ENCODE measurements at places on chromosomes 6 and 20.

GRCh38 chr6:142271476-142271875 is 30.3 kb upstream of the ADGRG6 start:
- DNase-seq = no peak

DNA sequence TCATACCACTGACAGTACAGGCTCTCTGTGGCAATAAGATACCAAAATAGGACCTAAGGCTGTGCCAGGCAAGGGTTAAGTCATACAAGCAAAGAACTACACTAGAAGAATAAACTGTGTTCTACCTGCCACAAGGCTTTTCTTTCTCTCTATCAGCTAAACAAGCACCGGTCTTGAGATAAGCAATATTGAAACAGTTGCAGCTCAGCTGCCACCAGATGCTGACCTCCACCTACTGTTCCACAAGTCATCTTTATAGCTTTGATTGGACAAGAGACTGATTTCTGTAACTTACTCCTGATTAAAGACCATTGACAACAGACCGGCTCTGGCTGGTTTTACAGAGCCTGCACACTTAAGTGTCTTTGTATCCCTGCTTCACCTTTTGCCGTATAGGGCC is 24.1 kb downstream of the SCP2D1 start:
- DNase-seq = no peak

DNA sequence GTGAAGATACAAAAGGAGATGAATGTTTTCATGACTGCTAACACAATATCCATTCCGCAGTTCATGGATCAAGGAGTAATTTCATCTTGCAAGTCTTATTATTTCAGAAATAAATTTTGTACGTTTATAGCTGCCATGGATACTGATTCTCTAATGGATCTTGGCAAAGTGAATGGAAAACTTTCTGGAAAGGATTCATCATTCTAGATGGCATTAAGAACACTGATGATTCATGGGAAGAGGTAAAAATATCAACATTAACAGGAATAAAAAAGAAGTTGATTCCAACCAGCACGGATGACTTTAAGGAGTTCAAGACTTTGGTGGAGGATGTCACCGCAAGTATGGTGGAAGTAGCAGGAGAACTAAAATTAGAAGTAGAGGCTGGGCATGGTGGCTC is 2.8 kb downstream of the HUS1B start:
- no peak for DNase-seq

- no peak for DNase-seq
Measured at GRCh38 chr20:7829776-7830175, 110.5 kb downstream of the HAO1 start.

- no peak for DNase-seq
Measured at GRCh38 chr20:33689493-33689892, 3.3 kb upstream of the E2F1 start.

- DNase-seq = no peak
Measured at GRCh38 chr20:16299897-16300296, 273.4 kb downstream of the KIF16B start.

GRCh38 chr6:154951345-154952200 is 43.5 kb upstream of the TIAM2 start:
- no peak for DNase-seq

- DNase-seq = no peak
Measured at GRCh38 chr20:64112691-64113443, 5.5 kb upstream of the NPBWR2 start.

- peak; percentile 23 for DNase-seq
Measured at GRCh38 chr6:166253281-166253681, 54.9 kb downstream of the PRR18 start.

- DNase-seq = no peak
Measured at GRCh38 chr20:37852666-37853065, 50.3 kb upstream of the VSTM2L start.

- DNase-seq = no peak
Measured at GRCh38 chr6:142796571-142796970, 148.4 kb downstream of the HIVEP2 start.

DNA sequence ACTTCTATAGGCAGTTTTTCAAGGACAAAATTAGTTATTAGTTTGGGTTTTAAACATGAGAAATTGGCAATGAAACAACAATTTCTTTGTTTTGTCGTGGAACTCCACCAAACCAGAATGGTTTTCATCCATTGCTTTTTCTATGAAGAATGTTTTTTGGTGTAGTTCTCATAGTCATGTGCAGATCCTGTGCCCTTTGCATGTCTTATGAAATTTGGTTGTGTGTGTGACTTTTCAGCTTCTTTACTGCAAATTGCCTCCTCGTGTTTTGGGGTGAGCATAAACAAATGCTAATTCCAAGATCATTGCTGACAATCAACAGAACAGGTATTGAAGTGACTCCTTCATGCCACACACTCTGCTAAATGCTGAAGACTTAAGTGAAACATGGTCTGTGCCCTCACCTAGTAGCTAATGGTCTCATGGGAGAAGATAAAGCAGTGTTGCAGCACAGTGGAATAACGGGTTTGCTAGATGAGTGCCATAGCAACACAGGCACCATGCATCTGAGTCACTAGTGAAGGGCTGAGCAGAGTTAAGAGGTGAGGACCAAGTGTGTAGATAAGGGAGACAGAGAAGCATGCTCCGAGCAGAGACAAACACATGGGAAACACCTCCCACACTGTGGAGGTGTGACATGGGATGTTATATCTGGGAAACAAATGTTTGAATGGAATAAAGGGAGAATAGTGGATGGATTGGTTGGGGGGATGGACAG is 120.0 kb downstream of the SLC16A10 start:
- DNase-seq = no peak

DNA sequence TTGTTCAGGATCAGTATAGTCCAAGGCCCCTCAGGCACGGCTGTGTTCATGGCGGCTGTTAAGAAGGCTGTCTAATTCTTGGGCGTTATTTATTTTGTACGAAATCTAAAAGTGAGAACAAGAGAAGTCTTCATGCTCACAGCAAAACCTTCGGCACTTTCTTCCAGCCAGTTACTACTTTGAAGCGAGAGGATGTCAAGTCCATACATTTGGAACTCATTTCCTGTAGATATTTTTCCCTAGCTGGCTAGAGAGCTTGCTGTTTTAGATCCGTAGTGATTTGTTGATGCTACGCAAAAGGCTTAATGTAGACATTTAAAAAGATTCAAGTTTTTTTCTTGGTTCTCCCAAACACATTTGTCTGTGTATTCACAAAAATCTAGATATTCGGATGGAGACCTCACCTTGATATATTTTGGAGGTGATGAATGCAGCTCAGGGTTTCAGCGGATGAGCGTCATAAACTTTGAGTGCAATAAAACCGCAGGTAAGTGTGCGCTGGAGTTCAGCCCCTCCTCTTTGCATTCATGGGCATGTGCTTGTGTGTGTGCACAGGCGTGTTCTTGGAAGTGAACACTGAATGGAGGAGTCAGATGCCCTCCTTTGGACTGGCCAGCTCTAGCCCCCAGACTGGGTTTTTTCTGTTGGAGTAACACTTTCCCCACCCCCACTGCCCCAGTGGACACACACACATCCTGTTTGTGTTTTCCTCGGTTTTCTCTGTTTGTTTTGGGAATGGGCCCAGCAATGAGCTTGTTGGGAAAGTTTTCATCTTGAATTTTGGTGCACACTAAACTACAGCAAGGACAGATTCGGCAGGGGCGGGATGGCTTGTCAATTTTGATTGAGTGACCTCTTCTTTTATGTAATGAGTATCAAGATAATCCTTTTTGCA is 65.4 kb downstream of the IGF2R start:
- no peak for DNase-seq

DNA sequence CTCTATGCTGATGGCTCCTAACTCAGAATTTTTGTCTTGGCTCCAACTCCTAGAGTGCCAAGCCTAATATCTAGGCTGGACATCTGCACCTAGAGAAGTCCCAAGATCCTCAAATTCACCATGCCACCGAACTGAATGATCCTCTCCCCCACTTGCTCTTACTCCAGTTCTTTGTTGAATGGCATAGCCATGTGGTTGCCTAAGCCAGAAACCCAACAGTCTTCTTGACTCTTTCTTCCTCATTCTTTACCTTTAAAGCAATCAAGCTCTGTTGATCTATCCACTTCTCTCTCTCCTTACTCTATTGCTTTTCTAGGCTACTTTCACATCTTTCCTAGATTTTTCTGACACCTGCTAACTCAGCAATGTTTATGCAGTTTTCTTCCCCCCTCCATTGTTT is 126.5 kb upstream of the FOXO3 start:
- no peak for DNase-seq

DNA sequence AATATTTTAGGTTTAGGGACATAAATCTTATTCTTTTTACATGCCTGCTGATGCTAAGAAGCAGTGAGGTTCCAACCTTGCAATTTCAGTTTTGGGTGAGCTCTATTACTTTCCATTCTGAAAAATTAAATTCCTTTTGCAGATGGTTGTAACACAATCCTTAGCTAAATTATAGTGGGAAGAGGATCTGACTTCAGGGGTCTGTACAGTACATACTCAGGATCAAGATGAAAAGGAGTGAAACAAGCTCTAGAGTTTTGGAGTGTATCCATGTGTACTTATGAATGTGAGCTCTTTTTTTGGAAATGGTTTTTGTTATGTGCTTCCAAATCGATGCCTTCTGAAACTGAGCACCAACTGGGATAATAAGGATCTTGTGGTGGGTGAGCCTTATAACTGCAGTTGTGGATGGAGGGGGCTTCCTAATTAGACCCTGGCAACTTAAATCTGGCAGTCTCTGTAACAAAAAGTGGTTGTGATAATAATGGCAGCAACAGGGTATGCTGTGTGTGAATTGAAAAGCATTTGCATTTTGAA is 218.8 kb upstream of the MAP3K7 start:
- no peak for DNase-seq

DNA sequence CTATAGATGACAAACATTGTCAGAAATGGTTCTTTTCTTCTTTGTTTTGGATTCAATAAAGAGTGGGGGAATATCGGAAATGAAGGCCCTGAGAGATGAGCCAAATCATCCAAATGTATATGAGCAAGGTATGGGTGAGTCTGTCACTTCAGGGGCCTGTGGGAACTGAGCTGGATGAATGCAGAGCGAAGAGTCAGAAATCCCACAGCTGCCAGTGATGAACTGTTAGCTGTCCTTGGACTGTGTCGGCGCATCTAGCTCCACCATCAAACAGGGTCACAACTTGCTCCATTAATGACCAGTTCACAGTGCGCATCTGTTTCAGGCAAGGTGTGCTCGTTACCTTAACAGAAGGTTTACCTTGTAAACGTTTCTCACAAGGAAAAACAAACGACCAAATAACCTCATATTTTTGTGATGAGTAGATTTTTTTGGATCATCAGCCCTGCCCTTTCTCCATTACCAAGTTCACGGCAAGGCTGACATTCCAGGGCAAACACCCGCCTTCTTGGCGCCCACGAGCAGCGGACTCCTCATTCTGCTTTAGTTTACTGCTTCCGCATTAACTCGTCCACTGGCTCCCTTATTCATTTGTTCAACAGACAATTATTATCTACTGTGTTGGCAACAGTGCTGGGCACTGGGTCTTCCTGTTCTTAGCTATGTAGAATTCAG is 15.0 kb upstream of the CCN6 start:
- no peak for DNase-seq

DNA sequence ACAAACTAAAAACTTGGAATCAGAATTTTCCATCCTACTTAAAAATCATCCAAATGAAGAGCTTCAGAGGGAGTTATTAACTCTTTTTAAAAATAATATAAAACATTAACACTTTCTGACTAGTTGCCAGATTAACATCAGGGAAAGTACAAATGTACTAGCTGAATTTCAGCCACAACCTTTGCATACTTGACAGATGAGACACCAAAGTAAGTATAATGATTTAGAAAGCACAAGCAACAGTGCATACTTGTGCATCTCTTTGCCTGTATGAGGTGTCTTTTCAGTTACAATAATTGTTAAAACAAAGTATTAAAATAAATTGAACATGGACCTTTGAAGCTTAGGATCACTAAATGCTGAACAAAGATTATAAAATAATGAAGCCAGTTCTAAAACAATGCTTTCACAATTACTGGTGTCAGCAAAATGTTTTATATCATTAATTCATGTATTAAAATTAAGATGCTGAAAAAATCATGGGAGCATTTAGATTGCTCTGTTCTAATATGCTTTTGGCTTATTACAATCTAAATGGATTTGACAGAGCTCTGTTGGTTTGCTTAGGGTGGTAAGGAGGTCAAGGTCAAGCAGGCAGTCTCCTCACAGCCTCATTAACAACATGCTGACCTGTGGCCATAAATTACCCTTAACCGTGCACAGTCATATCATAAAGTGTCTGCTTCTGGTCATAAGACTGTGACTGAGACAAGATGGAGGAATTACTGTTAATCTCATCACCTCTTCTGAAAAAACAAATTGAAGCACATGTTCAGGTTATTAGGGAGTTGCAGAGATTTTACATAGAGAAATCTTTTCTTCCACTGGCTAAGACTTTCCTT is 15.1 kb downstream of the RNF217 start:
- no peak for DNase-seq

- no peak for DNase-seq
Measured at GRCh38 chr6:39812853-39813533, 20.8 kb downstream of the DAAM2 start.

- DNase-seq = no peak
Measured at GRCh38 chr20:24767623-24768100, 181.4 kb upstream of the CST7 start.

DNA sequence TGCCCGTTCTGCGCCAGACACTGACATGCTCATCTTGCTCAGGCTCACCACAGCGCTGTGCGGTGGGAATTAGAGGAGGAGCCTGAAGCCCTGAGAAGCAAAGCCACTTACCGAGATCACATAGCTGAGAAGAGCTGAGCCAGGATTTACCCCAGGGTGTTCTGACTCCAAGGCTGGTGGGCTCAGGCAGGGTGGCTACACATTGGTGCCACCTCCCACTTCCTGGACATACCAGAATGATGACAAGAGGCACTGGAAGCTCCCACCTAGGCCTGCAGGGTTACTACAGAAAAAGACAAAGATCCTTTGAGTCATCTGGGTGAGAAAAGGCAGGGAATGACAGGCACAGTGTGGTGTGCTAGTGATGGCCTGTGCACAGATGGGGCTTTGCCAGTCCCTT is 24.4 kb upstream of the FKBP1A start:
- no peak for DNase-seq

GRCh38 chr6:158413814-158414565 is 101.7 kb downstream of the TULP4 start:
- DNase-seq = no peak

DNA sequence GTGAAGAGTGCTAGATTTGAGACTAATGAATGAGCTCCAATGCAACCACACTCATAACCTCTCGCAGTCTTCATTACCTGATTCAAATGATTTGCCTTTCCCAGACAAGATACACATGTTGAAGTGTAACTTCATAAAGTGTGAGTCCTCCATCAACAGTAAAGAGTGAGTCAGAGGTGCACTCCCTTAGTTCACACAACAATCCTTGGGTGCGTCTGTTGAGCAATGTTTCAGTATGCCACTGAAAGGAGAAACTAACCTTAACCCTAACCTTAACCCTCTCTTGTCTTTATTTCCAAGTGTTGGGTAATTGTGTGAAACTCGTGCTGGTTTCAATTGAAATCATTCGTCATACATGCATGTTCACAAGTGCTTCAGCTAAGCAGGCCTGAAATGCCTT is 21.0 kb upstream of the RIN2 start:
- DNase-seq = no peak
